Activated CD8-positive, alpha-beta T cell treated with anti-CD3 and anti-CD28 coated beads for 36 hours (primary cell): ENCODE measurements at places on chromosomes 16 and 17. TPM values are rescaled to one million over a fixed set of nuclear protein-coding genes. Genes with fewer than 3 reads are reported as not detected.
A peak's percentile ranks its signal among the peaks of the same experiment; 100 is the strongest.

The STAC2 gene
- 0.56 TPM for total RNA-seq

The ASPSCR1 gene
- 18.7 TPM for total RNA-seq

- DNase-seq, result peak; percentile 5
Observed at GRCh38 chr17:65455972-65456343, 105.5 kb downstream of the AXIN2 start.

DNA sequence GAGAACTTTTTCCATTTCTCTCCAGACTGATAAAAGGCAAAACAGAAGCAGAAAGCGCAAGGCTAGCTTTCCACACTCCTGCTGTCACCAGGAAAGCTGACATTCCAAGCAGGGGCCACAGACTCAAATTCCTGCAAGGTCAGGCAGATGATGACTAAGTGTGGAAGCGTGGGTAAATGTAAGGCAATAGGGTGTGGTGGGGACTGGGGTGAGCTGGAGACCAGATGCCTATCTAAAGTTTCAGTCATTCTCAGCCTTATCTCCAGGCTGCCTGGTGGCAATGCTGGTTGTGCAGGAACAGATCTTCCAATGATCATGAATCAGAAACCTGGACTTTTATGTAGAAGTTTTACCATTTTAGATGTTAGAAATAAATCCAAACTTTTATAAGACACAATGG, 224.1 kb downstream of the GSG1L start:
- no peak for DNase-seq

The KRTAP4-1 gene
- total RNA-seq, result not detected

DNA sequence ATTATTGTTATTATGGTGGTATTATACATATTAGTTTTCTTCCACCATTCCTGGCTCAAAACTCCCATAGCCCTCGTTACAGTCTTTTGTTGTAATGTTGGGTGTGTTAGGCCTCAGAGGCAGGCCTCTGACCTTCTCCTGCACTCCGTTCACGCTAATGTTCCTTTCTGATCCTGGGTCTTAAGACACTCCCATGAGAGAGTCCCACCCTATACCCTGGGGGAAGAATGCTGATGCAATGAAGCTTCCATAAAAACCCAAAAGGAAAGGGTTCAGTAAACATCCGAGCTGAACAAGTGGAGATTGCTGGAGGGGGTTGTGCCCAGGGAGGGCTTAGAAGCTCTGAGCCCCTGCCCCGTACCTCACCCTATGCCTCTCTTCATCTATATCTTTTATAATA, 141.3 kb upstream of the NETO2 start:
- DNase-seq, result no peak
